ENCODE measurements at places on chromosomes 6 and 20.

GRCh38 chr6:87281426-87281825, 41.0 kb upstream of the SMIM8 start:
- DNase-seq = no peak

GRCh38 chr6:155278319-155279049, 14.7 kb downstream of the CLDN20 start:
- no peak for DNase-seq

DNA sequence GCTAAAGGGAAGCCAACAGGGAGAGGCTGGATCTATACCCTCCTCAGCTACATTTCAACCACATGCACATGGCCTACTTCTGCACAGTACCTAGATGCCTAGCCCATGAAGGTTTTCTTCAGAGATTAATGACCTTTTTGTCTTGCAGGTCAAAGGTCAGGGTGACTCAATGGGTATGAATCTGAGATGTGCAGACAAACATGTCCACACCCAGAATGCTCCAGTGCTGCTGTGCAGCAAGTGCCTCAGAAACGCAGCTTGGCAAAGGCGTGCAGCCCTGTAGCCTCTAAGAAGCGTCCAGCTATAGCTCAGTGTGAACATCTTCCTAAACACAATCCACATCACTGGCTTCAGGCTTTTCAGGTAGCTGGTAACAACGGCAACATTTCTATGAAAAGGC, 24.4 kb downstream of the MAP1LC3A start:
- DNase-seq = no peak

GRCh38 chr6:24744911-24745310, 26.0 kb upstream of the C6orf62 start:
- no peak for DNase-seq

DNA sequence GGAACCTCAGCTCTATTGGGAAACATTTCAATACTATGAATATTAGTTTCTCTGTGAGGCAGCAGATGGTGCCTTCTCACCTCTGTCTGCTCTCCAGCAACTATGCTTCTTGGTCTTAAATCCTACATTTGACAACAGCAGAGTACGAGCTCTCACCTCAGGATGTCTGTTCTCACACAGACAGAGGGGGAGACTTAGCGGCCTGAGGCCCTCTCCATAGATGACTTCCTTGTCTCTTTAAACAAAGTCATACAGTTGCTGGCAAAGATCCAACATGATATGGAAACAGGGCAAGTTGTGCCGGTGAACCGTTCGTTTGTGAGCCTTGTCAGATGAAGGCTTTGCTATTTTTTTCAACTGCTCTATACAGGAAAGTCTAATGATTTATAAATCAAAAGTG, 43.7 kb upstream of the GABRR1 start:
- no peak for DNase-seq

DNA sequence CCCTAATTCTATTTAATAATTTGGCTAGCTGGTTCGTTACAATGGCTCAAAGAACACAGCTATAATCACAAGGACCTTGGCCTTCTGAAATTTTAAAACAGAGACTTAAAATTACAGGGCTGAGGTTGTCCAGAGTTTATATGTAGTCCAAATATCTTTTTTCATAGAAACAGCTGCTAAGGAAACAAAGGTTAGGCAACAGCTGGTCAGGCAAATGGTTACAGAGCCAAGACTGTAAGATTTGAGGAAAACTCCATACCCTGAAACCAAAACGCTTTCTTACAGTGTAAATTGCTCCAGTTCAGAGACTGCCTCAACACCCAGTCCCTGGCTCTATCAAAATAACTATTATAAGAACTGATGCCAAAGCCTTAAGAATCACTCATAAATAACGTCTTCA, 9.7 kb upstream of the ARHGAP18 start:
- DNase-seq = no peak

- no peak for DNase-seq
These were observed 11.7 kb downstream of the SLC35A1 start for GRCh38 chr6:87484491-87484890.

All from cerebellar nuclear complex (tissue), 1 donor.